Ecto neural progenitor cell (in vitro differentiated cells): ENCODE measurements at places on chromosomes 2 and 18.

DNA sequence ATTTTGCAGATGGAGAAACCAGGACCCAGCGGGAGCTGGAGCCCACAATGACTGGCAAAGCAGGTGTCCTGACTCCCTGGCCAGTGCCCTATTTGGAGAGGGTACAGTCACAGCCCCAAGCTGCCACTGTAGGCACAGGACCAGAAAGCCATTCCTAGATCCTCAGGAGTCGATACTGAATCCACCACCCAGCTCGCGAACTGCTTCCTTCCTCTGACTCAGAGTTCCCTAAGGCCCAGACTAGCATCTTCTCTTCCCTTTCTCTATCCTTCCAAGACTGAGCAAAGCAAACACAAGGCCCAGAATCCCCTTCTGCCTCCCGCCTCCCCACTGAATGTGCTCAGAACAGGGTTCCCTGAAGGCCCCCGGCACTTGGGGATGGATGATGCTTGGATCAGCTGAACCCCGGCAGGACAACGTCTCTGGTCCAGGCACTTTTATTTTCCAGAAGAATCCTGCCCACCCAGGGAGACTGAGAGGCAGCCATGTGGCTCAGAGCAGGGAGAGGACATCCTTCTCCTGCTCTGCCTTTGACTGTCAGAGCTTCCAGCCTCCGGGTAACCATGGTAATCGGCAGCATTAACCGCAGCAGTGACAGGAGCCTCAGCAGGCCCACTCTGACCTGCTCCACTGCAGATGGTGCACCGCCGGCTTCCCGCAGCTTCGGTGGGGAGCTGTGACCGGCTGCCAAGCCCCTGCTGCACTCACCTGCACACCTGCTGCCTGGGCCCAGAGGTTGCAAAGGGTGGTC is 34.8 kb upstream of the KLHL29 start:
- no peak for DNase-seq

DNA sequence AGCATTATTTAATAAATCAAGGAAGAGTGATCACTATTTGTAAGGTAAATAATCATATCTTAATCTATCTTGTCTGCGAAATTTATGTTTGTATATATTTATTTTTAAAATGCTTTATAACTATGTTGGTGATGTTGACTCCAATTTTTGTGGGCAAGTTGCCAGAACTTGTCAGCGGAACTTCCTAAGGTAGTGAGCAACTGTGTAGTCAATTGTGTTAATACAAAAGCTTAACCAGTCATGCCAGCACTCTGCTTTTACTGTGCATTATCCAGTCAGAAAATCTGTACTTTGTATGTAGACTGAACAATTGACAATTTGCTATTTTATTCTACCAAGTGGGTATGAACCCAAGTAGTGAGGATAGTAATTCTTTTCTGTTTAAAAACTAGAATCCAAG is 61.9 kb upstream of the RND3 start:
- DNase-seq = no peak

DNA sequence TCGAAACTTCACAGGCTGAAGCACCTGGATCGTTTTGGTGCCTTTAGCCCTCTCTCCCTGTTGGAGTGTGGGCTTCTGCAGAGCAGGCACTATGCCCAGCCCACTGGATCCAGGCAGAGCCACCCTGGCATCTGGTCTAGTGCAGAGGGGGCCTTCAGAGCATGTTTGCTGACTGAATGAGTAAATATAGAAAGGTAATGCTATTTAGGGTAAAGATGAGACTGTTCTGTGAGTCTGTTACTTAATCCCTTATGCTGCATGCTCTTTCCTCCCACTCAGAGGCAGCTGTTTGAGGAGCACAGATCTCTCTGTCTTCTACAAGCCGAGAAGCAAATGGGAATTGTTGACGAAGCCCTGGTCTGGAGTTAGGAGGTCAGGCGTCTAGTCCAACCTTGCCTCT is 130.2 kb downstream of the RGPD3 start:
- no peak for DNase-seq

- DNase-seq = no peak
Measured at GRCh38 chr2:216446343-216446742, 34.1 kb downstream of the SMARCAL1 start.

DNA sequence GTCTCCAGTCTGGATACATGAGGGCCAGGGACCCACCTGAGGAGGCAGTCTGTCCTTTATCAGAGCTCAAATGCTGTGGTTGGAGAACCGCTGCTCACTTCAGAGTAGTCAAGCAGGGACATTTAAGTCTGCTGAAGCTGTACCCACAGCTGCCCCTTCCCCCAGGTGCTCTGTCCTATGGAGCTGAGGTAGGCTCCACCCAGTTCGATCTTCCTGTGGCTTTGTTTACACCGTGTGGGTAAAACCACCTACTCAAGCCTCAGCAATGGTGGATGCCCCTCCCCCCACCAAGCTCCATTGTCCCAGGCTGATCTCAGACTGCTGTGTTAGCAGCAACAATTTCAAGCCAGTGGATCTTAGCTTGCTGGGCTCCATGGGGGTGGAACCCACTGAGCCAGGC is 731.4 kb upstream of the HS6ST1 start:
- DNase-seq = no peak

GRCh38 chr2:48696881-48697280 is 58.6 kb downstream of the LHCGR start:
- DNase-seq = no peak

- DNase-seq = peak; percentile 9
Measured at GRCh38 chr2:85957256-85957655, 68.5 kb upstream of the ST3GAL5 start.

GRCh38 chr2:30177956-30178355 is 31.1 kb downstream of the YPEL5 start:
- DNase-seq = no peak

DNA sequence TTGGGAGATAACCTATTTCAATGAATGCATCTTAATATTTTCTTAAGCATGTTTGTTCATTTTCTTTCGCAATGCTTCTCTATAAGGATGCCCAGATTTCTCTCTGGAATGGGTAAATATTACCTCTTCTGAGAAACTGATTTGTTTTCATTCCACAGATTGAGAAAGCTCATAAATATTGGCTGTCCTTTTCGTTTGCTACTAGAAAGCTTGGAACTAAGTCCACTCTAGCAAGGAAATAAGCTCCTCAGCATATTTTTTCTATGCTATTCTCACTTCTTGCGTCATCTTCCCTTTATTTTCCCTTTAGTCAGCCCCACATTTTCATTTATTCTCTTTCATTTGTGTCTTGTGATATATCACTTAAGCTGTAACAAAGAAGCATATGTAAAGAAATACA is 76.3 kb downstream of the ANTXR1 start:
- DNase-seq = no peak

DNA sequence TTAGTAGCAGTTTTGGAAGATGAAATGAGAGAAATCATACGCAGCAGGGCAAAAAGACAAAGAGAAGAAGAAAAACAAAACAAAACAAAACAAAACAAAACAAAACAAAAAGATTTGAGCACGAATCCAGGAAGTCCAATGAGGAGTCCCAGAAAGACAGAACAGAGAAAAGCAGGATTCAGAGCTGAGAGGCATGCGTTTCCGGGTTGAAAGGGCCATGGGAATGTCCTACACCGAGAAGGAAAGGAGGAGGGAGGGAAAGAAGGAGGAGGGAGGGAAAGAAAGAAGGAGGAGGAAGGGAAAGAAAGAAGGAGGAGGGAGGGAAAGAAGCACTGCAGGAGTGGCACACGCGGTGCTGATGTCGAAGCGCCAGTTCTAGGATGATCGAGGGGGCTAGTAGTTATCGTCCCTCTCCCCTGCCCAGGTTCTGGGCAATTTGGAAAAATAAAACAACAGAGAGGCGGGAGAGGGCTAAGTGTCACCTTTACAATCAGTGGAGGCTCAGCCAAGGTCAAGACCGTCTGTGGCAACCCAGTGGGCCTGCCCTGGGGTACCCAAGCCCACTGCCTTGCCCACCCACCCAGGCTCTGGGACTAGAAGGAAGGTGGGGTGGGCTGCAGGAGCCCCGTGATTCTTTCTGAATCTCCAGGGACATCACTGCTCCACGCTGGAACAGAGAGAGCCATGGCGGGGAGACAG is 68.4 kb downstream of the TWIST2 start:
- no peak for DNase-seq

DNA sequence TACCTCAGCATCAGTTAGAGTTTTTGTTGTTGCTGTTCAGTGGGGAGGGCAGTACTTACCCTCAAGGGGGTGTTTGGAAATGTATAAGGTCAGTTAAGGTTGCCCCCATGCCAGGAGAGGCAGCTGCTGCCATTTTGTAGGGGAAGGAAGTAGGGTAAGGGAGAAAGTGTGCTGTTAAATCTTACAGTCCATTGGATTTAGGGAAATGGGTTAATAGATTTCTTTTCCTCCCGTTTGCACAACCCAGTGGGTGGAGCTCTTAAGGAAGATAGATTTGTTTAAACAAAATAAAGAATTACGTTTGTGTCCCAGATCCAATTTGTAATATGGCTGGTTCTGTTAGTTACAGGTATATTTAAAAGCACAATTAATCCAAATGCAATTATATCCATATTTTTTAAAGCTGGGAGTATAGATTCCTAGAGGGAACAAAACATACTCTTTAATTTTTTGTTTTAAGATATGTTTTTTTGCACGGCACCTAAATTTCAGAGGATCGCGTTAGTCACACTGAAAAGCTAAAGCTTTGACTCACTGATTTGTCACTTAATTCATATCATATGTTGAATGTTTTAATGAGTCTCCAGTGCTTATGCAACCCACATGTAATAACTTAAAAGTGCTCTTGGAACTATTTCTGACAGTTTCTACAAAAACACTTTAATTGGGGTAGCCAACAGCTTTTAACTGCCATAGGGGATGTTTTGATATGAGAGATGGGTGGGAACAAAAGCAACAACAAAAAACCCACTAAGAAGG is 9.0 kb upstream of the CWC22 start:
- DNase-seq = no peak

DNA sequence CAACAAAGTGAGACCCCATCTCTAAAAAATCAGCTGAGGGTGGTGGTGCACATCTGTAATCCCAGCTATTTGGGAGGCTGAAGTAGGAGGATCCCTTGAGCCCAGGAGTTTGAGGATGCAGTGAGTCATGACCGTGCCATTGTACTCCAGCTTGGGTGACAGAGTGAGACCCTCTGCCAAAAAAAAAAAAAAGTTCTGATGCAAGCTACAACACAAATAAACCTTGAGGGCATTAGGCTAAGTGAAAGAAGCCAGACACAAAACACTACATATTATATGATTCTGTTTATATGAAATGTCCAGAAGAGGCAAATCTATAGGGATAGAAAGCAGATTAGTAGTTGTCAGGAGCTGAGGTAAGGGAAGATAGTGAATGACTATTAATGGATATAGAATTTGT is 13.0 kb downstream of the YWHAQ start:
- DNase-seq = no peak

GRCh38 chr2:14143435-14143834 is 489.1 kb upstream of the LRATD1 start:
- no peak for DNase-seq

- no peak for DNase-seq
Measured at GRCh38 chr2:28610583-28611201, 114.8 kb downstream of the PLB1 start.

GRCh38 chr2:206031162-206031784 is 54.7 kb downstream of the INO80D start:
- no peak for DNase-seq

GRCh38 chr2:192885569-192886160 is 690.9 kb upstream of the TMEFF2 start:
- DNase-seq = no peak

DNA sequence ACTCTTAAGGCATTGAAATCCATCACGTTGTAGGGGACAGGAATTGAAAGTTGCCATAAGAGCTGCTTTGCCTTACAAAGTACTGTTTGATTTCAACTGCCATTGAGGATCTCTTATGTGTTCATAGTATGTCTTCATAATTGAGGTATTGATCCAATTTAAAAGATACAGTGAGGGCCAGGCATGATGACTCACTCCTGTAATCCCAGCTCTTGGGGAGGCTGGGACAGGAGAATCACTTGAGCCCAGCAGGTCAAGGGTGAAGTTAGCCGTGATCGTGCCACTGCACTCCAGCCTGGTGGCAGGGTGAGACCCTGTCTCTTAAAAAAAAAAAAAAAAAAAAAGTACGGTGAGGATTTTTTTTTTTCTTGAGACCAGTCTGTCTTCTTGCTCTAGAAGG is 91.7 kb upstream of the EML6 start:
- DNase-seq = no peak

- DNase-seq = no peak
Measured at GRCh38 chr2:152407806-152408205, 72.8 kb downstream of the FMNL2 start.

DNA sequence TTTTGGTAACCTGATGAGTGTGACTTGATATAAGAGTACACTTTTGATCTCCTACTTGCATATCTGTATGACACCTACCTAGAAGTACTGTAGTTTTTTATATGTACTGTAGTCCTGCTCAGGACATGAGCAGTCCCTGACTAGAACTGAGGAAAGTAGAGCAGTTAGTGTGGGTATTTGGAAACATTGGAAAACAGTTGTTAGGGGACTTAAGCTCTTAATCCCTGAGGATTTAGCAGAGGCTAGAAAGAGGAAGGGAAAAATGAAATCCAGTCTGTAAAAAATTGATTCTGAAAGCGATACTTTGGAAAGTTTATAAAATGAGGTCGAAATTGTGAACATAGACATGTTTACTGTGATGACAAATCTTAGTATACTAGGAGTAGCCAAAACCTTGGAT is 125.6 kb downstream of the NCOA1 start:
- DNase-seq = no peak

- DNase-seq = no peak
Measured at GRCh38 chr18:3667255-3668137, 217.5 kb downstream of the TGIF1 start.
